Heart left ventricle (tissue), 16 donors: ENCODE measurements at places on chromosomes 6 and 20.
A peak's percentile ranks its signal among the peaks of the same experiment; 100 is the strongest.

DNA sequence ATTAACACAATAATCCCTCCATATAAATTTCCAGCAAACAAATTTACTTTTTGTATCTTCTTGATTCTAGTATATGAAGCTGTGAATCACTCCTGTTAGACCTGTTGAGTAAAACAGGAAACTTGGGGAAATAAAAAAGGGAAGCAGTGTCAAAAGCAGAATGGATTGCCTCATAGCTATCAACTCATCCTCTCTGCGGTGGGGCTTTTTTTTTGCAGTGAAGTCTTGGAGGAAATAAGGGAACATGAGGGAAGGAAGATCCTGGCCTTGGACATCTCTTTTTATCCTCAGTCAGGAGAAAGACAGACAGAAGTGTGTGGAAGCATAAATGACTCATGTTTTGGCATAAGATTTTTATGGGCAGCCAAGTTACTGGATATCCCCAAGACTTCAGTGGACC, 332.5 kb downstream of the TFAP2A start:
- DNase-seq: no peak

DNA sequence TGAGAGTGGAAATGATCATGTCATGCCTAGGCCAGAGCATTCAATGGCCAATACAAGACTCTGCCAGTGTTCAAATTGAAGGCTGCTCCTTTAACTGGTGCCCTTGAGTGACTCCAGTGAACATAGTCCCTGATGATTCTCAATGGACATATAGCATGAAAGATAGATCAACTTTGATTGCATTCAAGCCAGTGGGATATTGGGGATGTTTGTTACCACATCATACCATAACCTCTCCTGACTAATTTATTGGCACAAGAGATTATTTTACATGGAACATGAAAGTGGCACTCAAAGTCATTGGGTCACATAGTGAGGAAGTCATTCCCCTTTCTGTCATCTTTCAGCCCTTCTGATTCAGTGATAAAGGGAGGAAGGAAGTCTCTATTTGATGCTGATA, 139.0 kb downstream of the EYA2 start:
- no peak for DNase-seq

GRCh38 chr6:121723623-121724022, 288.2 kb downstream of the GJA1 start:
- DNase-seq: no peak

DNA sequence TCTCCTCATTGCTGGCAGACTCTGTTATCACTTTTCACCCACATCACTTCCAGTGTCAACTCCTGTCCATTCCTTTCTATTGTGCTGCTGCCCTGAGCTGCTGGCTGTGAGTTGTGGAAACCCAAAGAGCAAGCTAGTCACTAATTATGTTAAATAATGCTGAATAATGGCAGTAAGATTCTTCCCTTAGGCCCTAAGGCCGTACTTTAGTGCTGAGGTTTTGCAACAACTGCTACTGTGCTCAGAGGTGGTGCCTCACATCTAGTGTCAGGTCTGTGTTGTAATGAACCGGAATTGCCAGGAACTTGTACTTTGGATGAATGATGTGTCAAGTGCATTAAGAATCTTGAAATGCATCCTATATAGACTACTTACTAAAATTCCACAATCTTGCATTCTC, 372.2 kb upstream of the RNF217 start:
- no peak for DNase-seq

- DNase-seq: no peak
These were observed 32.2 kb downstream of the KCNB1 start for GRCh38 chr20:49450281-49450721.

GRCh38 chr6:88650029-88650619, 313.3 kb downstream of the RNGTT start:
- no peak for DNase-seq

DNA sequence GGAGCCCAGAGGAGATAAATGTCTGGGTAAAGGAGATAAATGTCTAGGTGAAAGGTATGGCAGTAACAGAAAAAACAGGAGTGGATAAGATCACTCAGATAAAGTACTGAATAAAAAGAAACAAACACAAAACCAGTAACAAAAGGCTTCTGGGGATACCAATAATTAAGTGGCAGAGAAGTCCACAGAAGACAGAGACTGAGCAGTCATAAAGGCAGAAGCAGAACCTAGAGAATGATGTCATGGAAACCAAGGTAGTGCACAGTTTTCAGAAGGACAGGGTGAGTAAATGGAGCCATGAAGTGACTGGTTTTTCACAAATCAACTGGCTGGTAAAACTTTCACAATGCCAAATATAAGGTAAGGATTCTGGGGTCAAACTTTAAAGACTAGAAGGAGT, 80.9 kb upstream of the PLN start:
- no peak for DNase-seq

DNA sequence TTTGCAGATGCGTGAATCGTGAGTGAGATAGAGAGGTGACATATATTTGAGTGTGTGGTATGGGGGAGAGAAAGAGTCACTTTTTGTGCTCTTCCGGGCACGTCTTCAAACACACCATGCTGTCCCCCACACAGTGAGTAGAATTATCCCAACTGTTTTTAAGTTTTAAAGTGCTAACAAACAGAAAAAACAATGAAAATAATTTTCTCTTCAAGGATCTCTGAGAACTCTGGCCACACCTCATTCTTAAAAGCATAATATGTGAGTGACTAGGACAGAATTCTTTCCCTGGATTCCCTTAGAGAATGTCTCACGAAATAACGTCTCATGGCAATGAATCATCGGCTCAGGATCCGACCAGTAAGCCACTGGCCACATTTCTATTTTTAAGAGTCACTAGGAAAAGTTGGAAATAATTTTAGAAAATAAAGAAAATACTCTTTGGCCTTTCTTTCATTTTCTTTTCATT, 235.7 kb upstream of the ZNF217 start:
- no peak for DNase-seq

DNA sequence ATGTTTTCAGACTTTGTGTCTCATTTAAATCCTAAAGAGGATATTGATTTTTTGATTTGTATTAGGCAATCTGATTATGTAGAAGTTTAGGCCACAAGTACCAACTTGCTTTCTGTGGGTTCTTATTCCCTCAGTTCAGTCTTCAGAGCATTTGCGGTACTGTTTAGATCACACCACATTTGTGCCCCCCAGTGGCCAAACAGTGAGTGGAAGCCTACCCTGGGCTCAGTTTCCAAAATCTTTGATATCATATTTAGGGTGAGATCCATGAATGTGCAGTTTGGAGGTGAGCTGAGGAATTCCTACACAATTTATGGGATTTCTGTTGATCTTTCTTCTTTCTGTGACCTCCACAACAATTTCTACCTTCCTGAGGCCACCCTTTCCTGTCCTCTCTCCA, 92.3 kb upstream of the FUT9 start:
- no peak for DNase-seq

DNA sequence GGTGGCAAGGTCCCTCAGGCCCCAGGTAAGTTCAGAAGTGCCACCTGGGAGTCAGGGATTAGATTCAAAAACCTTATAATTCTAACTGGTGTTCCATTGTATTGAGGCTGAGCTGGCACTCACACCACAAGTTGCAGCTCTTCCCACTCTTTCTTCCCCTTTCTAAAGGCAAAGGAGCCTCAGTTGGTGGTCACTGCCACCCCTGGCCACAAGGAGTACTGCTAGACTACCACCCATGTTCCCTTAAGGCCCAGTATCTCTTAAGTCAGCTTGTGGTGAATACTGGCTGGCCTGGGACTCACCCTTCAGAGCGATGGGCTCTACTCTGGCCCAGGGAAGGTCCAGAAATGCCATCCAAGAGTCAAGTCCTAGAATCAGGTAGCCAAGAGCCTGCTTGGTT, 421.1 kb upstream of the KHDRBS2 start:
- DNase-seq: no peak

DNA sequence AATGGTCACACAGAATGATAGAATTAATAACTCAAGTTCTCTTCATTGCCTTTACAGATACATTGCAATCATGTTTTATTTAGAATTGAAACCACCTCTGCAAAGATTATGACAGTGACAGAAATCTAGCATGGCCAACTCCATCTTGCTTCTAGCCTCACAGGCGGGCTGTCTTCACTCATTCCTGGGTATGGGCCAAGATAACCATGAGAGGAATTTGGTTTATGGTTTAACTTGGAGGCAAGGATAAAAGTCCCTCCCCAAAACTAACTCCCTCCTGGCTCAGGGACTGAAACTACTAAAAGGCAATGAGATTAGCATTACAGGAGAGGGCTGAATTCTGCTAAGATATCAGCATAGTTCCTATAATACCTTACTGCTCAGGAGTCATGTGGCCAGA, 95.2 kb upstream of the CST7 start:
- DNase-seq: no peak

DNA sequence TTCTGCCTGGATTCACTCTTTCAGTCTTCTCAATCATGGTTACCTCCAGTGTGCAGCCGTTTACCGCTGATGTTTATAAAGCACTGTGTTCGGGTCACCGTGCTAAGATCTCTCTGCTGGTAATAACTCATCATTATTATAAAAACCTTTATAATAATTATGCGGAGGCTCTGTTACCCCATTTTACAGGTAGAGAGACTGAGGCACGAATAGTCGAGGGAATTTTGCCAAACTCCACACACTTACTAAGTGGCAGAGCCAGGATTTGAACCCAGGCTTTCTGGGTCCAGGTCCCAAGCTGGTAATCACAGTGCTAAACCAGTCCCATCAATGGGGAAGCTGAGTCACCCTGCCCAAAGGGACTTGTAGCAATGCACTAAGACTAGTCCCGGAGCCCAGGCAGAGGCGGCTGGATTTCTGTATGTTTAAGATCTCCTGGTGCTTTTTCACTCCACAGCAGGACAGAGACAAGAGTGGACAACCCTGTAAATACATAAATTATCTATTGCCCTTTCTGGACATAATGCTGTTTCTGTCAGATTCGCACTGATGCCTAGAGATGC, 48.1 kb downstream of the SYNJ2 start:
- DNase-seq: no peak

GRCh38 chr20:35600993-35601973, 14.3 kb upstream of the SPAG4 start:
- peak; percentile 89 for DNase-seq

DNA sequence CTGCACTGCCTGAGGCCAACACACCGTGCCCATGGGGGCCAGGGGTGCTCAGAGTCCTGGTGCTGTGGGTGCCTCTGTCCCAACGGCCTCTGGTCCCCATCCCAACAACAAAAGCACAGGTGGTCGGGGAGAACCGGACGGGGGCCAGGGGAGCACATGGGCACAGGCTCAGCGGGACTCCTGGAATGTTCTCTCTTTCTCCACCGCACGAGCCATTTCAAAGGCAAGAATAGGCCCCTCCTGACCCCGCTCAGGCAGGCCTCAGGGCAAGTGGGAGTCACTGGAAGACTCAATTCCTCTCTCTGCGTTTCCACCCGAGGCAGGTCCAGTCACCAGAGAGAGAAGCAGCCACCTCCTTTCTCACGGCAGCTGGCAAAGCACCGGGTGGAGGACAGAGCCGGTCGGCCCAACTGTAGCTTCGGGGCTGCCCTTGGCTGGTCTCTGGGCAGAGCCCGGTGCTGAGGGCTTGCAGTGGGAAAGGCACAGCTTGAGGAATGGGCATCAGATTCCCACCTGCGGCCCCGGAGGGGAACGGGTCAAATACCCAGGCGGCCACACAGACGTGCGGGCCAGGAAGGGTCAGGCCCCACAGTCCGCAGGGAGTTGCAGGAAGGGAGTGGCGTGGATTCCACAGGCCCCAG, 55.2 kb downstream of the KCNQ2 start:
- no peak for DNase-seq

- no peak for DNase-seq
These were observed 404.1 kb downstream of the CDH4 start for GRCh38 chr20:61656198-61656597.

DNA sequence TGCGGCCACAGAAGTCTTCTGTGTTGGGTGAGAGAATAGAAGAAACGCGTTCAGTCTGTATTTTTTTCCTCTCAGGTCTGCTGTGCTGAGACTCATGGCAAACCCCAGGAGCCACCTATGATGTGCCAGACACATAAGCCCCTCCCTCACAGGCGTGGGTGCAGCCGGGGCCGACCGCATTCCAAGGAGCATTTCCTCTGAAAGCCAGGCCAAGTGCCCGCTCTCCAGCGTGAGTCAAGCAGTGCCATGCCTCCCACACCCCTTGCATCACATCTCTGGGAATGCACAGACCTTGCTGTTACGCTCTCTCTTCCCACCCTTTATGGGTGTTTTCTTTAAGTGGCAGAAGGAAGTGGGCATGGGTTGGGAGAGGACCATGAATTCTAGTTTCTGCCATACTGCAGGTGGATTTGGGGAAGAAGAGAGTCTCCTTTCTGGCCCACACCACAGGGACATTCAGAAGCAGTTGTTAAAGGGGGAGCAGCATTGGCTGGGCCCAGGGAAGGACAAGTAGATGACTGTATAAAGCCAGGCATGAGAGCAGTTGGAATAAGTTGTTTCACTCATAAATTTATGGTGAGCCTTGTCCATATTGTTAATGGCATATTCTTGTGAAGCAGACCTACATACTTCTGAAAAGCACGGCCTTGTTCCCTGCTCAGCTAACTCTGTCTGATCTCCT, 37.1 kb upstream of the TFAP2A start:
- DNase-seq: no peak

DNA sequence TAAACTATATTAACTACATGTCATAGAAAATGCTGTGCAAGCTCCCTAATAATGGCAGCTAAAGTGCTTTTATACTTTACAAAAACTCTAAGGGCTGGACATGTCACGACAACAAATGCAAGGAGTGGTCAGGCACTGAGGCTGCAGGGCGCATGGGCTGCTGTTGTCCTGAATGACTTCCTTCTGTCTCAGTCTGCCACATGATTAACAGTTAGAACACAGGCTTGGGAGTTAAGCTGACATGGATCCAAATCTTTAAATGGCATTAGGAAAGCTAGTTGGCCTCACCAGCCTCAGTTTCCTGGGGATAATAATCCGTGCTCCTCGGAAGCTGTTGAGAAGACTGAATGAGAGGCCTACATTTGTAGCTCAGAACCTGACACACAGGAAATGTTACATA, 57.4 kb downstream of the PREP start:
- DNase-seq: no peak

GRCh38 chr20:4006640-4007039, 8.7 kb downstream of the RNF24 start:
- DNase-seq: peak; percentile 83

DNA sequence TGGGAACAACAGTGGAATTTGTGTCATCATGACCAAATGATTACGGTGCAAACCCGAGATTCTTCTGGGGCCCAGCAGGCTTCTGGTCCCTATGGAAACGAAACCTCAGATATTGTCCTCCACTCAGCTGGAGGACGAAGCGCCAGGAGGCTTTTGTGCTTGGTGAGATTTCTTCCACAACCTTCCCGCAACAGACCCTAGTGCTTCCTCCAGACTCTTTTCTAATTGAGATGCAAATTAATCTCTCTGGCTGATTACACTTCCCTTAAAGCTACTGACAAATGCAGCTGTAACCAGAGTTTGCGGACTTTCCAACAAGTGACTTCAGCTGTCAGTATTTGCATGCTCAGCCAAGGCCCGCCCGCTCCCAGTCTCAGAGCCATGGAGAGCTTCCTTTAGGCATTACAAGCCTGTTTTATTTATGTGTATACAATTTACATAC, 96.0 kb downstream of the INSM1 start:
- no peak for DNase-seq
